ENCODE measurements at places on chromosomes 1 and 21. TPM values are rescaled to one million over a fixed set of nuclear protein-coding genes. Genes with fewer than 3 reads are reported as not detected.

SPRR1B gene
- 1.8 TPM for total RNA-seq

MROH7 gene
- 3.3 TPM for total RNA-seq

PTPN22 gene
- 0.76 TPM for total RNA-seq

RSBN1 gene
- 17.1 TPM for total RNA-seq

NKAIN1 gene
- 1.1 TPM for total RNA-seq

EVA1B gene
- 20.2 TPM for total RNA-seq

CRB1 gene
- not detected for total RNA-seq

SH2D2A gene
- total RNA-seq = 0.48 TPM

PODN gene
- 13.9 TPM for total RNA-seq

EPHB2 gene
- 1.4 TPM for total RNA-seq

Data from suprapubic skin (tissue), 4 donors.